Ovary (tissue), 10 donors: ENCODE measurements at places on chromosomes 5 and 9.

DNA sequence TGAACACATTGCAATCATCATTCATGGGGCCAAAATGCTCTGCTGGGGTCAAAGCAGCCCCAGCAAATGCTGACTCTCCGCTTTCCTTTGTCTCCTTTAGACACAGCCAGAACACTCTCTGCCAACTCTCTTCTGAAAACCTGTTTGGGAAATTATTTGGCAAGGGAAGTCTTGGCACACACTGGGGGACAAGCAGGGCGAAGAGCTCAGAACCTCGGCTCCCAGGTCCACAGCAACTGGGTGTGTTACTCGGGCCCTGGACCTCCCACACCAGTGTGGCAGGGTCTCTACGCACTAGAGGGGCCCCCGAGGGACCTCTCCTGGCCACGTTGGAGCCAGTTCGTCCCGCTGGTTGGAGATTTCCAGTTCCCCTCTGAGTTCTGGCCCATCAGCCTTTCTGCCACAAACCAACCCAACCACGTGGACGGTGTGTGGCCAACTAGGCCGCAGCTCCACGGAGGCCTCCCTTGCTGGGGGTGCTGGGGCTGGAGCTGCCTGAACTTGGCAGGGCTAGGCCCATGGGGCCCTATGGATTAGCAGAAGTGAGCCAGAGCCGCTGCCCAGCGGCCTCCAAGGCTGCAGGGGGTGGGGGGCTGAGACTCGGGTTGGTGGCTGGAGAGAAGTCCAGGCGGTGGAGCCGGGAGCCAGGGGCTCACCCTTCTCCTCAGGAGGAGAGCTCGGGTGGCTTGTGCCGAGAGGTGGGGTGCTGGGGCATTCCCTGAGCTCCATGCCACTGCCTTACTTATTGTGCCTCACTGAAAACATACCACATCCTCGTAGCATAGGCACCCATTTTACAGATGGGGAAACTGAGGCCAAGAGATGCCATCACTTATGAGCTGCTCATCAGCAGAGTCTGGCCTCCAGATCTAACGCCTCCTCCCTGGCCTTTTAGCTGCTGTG, 46.8 kb upstream of the RNU6ATAC start:
- peak; percentile 60 for DNase-seq

GRCh38 chr5:149794041-149794440, 63.9 kb downstream of the PPARGC1B start:
- no peak for DNase-seq

DNA sequence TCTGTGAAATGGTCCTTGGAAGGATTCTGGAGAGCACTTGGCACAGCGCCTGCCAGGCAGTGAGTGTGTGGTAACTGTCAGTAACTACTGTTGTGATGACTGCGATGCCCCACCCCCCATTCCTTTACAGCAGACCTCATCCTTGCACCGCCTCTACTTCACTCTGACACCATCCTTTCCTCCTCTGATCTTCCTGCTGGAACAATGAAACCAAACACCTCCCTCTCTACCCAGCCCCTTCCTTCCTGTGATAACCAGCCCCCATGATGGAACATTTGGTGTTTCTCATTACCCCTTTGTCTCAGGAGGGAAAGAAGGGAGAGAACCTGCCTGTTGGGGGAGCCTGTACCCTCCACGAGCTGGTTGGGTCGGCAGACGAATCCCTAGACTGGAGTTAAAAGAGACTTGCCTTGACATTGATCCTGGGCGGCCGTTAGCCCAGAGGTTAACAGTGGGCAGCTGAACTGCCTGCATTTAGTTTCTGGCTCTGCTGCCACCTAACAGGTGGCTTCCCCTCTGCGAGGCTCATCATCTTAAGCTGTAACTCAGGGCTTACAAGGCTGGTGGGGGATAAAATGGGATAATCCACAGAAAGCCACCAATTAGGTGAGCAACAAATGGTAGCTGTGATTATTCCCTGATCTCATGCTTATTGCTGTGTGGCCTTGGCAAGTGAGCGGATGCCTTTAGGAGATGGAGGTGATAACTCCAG, 34.2 kb upstream of the GRPEL2 start:
- DNase-seq, result no peak

- DNase-seq, result no peak
These were observed 19.1 kb upstream of the EDIL3 start for GRCh38 chr5:84403773-84404172.

DNA sequence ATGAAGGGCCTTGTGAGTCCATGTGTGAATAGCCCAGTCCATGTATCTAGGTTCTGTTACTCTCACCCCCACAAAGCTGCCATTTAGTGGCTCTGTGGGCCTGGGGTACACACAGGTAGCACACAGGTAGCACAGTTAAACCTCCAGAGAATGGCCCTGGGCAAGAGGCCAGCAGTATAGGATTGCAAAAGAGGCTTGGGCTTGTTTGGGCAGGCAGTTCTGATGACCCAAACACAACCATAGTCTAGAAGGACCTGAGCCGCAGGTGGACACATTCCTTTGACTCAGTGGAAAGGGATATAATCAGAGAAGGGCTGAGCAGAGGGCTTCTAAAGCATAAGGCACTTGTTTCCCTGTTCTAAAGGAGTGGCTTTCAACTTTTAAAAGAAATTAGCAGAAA, 326.8 kb upstream of the SGCD start:
- no peak for DNase-seq

GRCh38 chr5:41277476-41278245, 64.3 kb upstream of the C6 start:
- no peak for DNase-seq

DNA sequence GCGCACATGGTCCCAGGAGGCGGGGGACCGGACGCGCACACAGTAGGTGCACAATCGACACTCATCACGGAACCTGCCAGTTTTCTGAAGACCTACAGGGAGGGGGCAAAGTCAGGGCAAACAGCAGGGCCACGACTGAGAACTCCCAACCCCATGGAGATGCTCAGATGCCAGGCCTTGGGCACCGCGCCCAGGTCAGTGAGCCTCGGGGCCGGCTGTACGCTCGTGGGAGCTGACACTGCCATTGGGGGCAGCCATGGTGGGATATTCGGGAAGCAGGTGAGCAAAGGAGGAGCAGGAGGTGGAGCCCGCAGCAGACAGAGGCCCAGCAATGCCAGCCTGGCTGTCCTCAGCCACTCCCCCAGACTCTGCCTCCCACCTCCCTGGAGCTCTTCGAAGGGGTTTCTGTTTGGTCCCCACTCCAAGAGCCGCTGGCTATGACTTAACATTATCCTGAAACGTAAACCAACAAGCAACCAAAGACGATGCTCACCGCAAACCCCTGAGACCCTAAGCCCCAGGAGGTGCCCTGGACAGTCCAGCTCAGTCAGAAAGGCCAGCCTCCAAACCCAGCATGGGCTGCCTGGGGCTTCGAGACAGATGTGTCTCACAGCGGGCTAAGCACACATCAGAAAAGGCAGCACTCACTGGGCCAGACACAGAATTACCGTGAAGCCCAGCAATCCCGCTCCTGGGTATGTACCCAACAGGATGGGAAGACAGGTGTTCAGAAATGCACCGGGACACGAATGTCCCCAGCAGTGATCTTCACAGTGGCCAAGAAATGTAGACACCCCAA, 78.4 kb downstream of the VAV2 start:
- no peak for DNase-seq

DNA sequence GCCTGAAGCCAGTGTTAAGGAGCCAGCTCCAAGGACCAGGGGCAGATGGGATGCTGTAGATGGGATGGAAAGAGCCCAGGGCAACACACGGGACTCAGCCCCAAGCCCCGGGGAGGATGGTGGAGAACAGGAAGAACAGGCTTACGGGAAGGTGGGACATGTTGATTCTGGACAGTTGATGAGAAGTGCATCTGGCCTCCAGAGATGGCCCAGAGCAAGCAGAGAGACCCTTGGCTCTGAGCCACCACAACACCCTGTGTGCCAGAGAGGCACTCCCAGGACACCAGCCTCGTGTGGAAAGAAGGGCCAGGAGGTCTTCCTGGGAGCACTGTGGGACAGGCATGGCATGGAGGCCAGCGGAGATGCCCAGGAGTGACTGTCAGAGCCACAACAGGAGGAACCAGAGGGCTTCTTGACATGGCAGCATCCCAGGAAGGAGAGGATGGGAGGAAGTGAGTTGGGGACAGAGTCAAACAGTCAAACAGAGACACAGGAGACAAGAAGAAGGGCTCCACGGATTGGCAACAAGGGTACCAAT, 156.3 kb upstream of the MVB12B start:
- no peak for DNase-seq

GRCh38 chr5:96627792-96628398, 34.3 kb upstream of the CAST start:
- DNase-seq, result no peak

DNA sequence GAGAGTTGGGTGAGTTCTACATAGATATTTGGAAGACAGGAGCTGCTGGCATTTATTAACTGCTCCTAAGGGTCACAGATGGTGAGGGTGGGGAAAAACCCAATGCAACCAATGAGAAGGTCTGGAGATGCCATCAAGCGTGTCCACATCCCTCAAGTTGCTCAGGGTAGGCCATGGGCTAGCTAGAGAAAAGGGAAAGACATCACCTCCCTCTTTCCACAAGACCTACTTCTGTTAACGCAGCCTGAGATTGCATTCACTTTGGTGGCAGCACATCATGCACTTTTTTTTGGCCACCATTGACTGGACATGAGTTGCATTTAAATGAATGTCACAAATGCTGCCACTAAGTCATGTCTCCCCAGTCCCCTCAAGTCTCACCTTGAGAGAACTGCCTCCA, 71.4 kb downstream of the ARHGEF37 start:
- DNase-seq, result no peak

- DNase-seq, result no peak
These were observed 1264.5 kb upstream of the ACO1 start for GRCh38 chr9:31119890-31120454.

- no peak for DNase-seq
These were observed 11.2 kb upstream of the GLDC start for GRCh38 chr9:6656614-6657300.

- no peak for DNase-seq
These were observed 119.3 kb downstream of the NR2F1-AS1 start for GRCh38 chr5:93461756-93462155.

DNA sequence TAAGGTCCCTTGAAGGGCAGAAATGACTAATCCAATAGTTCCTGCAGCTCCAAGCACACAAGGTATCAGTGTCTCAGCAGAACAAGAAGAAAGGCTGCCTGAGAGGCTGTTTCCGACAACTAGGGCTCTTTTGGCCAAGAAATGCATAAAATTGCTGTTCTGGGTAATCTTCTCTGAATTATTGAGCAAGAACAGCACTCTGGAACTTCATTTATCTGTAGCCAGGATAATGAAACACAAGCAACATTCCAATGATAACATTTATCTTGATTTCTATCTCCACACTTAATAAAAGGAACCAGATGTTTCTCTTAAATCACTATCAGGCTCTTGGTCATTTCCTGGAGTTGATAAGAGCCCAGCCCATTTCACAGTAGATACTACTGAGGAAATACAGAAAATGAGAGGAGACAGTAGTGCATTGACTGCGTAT, 17.0 kb upstream of the AUH start:
- no peak for DNase-seq

DNA sequence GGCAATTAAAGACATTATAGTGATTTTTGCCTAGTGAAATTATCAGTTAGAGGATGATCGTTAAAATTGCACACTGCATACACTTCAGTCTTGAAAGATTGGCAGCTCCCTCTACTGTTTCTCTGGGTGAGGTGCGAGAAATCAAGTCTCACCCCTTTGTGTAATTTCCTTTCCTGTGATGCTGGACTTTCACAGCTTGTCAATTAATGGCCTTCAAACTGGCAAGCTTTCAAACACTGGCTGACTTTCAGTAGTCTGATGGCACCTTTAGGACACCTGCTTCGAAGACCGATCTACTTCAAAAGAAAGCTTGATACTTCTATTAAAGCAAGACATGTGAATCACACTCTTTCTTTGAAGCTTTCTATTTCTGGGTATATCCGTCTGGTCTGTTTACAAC, 706.7 kb upstream of the PTPRD start:
- no peak for DNase-seq

- peak; percentile 63 for DNase-seq
These were observed 1.8 kb upstream of the EGR1 start for GRCh38 chr5:138463419-138464007.

GRCh38 chr9:6410633-6411032, 2.4 kb upstream of the UHRF2 start:
- no peak for DNase-seq

- DNase-seq, result no peak
These were observed 44.6 kb upstream of the SHOC1 start for GRCh38 chr9:111839387-111839786.

GRCh38 chr9:87613265-87614111, 112.4 kb upstream of the CTSL start:
- no peak for DNase-seq

GRCh38 chr9:2132484-2133082, 117.4 kb downstream of the SMARCA2 start:
- no peak for DNase-seq

DNA sequence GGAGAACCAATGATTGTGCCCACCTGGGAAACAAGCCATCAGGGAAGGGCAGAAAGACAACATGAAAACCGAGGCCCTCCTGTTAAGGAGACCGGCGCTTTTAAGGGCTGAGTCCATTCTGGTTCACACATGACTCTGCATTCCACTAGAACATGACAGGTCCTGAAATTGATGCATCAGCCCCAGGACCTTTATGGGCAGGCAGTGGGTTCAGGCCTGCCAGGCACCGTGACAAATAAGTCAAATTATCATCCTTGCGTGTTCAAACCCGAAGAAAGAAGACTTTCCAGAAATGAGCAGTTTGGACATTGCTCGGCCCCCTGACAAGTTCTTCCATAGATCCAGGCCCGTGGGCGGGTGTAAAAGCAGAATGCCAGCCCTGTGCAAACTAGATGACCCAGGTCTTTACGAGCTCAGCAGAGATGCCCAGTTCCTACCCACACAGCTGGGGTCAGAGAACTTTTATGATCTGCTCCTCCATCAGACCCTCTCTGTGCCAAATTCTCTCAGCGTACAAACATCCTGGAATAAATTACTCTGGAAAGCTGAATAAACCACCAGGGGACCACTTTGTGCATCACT, 295.5 kb upstream of the WWC1 start:
- DNase-seq, result no peak

- DNase-seq, result no peak
These were observed 192.4 kb downstream of the ACTL7B start for GRCh38 chr9:108663422-108663821.

- DNase-seq, result peak; percentile 54
These were observed 25.5 kb upstream of the IER5L start for GRCh38 chr9:129203556-129203909.

DNA sequence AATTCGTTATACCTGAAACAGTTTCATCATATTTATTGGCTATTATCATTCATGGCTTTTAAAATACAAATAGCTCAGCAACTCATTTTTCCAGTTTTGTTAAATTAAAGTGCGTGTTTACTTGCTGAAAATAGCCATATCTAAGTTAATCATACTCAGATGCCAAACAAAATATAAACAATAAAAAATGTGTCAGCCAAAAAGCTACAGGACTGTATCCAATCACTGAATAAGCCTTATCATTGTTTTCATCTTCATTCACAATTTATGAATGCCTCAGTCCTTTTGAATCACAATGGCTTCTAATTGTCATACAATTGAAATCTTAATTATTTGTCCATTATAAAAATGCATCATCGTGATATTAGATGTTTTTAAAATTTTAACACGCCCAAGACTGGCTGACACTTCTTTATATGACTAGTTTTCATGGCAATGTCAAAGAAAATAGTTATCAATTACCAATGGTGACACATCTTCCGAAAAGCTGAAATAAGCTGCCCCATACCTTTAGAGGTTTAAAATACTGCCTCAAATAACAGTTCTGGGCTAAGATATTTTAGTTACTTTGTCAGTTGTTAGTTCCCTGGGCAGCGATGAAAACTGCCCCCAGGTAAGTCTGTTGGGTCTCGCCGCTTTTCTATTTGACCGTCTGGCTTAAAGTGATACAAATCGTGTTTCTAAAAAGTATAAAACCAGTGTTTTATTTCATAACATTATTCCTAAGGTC, 1.8 kb downstream of the NFIB start:
- no peak for DNase-seq
